ENCODE measurements at places on chromosomes 3 and 15.

DNA sequence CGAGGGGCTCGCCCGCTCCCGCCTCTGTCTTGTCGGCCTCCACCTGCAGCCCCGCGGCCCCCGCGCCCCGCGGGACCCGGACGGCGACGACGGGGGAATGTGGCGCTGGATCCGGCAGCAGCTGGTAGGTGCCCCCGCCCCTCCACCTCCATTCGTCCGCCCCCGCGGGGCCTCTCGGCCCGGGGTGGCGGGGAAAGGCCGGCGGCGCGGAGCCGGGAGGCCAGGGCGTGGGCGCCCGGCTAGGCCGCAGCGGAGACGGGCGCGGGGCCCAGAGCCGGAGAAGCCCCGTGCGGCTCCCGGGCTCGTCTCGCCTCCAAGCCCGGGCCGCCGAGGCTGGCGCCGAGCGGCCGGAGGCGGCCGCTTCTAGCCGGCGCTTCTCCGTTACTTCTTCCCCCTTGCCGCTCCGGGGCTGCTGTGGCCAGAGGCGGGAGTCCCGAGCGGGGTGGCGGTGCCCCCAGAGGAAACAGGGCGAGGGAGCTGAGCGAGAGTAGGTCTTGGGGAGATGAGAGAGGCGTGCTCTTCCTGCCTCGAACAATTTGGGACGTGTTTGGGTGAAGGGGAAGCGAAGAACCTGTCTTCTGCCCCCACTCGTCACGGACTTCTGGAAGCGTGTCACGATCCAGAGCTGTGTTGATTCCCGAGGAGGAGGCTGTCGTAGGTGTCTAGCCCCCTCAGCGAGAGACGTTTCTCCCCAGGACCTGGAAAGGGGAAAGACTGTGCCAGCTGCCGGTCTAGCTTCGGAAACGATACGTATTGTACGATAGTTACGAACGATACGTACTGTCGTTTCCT lies 555 bp downstream of the ATP11B start:
- peak; percentile 68 for DNase-seq

- DNase-seq = no peak
These were observed 148.9 kb downstream of the DNAJB8 start for GRCh38 chr3:128317698-128318231.

GRCh38 chr3:133986311-133986710 lies 43.4 kb downstream of the SLCO2A1 start:
- DNase-seq = no peak

- DNase-seq = peak; percentile 53
These were observed 115.4 kb downstream of the NEK10 start for GRCh38 chr3:27253831-27254230.

DNA sequence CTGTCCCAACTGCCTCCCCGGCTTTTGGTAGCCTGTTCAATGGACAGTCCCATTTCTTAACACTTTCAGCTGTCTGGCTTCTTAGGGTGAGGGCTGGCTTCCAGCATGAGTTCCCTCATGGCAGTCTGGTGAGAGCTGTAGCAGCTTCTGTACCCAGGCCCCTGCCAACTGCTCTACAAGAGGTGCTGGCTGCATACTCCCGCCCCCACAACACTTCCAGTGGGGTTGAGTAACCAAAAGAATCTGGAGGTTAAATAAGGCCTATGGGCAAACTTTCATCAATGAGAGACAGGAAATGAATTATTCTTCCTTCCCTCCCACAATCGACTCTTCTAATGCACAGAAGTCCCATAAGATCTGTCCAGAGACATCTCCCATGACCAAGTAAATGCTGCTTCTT lies 145.0 kb downstream of the NEK10 start:
- DNase-seq = no peak

DNA sequence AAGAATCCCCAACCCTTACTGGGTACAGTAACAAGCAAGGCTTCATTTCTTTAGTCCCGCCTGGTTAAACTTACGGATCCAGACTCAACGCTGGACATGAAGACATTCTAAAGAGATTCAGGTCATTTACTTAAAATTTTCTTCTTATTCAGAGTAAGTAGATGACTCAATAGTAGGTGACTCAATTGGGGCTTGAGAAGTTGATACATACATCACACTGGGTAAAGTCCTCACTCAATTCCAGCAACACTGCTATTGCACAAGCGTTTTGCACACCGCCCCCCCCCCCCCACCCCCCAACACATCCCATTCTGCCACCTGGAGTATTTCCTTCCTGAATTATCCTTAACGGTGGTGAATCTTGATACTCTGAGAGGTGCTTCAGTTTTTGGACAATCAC lies 610.0 kb downstream of the FOXP1 start:
- no peak for DNase-seq

DNA sequence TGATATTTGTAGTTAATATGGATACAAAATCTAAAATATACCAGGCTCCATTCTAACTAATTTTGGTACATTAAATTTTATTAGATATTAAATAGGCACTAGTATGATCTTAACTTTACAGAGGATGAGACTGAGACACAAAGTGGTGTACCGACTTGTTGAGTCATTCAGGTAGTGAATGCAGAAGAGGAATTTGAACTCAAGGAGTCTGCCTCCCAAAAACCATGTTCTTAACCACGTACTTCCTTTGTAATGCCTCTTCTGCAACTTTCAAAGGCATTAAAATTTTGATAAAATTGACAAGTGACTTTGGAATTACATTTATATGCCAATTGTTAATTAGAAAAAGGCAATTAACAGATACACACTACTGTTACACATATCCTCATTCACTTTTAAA lies 61.8 kb downstream of the ZBBX start:
- no peak for DNase-seq

DNA sequence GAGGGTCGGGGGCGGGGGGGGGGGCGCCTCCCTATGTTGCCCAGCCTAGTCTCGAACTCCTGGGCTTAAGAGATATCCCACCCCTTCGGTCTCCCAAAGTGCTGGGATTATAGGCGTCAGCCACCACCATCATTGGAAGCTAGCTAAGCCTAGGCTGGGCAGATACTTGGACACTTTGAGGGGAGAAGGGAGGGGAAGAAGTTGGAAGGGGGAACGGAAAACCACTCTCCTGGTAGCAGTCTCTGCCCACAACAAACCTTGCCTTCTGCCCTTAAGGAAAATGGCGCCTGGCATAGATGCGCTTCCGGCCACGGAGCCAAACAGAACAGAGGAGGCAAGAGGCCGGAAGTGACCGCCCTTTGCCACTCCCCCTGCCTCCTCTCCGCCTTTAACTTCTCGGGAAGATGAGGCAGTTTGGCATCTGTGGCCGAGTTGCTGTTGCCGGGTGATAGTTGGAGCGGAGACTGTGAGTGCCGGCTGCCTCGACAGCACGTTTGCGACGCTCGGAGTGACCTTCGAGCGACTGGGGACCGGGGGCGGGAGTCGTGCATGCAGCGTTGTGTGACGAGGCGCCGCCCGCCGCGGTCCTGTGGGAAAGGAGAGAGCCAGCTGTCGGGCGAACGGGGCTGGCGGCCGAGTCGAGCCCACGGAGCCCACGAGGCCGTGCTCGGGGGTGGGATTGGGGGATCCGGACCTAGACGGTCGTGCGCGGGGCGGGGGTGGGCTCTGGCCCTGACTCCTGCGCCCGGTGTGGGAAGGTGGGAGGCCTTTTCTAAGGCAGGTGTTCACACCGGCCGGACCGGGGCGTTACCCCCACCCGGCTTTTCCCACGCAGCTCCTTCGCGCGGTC lies at the start of gene MFN1:
TSS of gene MFN1 (plus strand) at position 365 of the 850 bp plus-strand sequence. CDS start 1,143 bp downstream, outside the sequence.
- DNase-seq = peak; percentile 94

- DNase-seq = no peak
These were observed 104.4 kb upstream of the UBE3A start for GRCh38 chr15:25543196-25543595.

- DNase-seq = no peak
These were observed 165.2 kb upstream of the MYRIP start for GRCh38 chr3:39644176-39644575.

DNA sequence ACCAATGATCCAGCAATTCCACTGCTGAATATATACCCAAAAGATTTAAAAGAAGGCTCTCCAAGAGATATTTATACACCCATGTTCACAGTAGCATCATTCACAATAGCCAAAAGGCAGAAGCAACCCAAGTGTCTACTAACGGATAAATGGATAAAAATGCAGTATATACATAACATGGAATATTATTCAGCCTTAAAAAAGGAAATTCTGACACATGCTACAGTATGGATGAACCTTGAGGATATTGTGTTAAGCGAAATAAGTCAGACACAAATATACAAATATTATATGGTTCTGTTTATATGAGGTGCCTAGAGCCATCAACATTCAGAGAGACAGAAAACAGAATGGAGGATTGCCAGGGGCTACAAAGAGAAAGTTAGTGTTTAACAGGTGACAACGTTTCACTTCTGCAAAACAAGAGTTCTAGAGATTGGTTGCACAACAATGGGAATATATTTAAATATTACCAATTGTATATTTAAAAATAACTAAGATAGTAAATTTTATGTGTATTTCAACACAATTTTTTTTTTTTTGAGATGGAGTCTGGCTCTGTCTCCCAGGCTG lies 69.4 kb downstream of the STAG1 start:
- DNase-seq = no peak

DNA sequence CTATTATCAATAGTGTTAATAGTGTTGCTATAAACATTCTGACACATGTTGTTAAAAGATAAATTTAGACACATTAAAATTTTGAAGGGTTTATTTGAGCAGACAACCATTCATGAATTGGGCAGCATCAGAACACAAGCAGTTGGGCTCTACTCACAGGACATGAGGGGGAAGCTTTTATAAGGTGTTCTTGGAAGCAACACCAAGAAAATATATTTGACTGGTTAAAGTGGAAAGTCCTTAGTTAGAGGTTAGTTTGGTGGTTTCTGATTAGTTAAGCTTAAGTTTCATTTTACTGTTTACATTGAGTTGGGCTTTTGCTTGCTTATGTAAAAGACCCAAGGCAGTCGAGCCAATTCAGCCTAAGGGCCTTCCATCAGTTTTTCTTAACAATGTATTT lies 220.7 kb downstream of the CD47 start:
- no peak for DNase-seq

DNA sequence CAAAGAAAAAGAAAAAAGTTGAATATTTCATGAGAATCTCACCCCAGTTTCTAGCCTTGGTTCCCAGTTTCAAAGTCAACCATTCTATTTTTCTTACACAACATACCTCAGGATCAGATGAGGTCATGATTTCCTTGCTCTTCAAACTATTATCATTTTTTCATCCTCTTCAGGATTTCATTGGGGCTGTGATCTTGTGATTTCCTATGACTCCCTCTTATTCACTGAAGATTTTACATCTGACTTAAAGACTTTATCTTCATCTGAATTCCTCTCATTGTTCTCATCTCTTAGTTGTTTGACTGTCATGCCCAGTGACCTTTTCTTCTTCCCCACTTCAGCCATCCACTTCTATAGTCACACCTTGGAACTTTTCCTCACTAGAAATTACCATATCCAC lies 3.1 kb upstream of the C3orf33 start:
- DNase-seq = no peak

- peak; percentile 97 for DNase-seq
These were observed at the start of gene DCP1A for GRCh38 chr3:53347261-53348064. TSS of gene DCP1A (minus strand) at chr3:53347543. CDS start at chr3:53347517, 26 bp downstream.

DNA sequence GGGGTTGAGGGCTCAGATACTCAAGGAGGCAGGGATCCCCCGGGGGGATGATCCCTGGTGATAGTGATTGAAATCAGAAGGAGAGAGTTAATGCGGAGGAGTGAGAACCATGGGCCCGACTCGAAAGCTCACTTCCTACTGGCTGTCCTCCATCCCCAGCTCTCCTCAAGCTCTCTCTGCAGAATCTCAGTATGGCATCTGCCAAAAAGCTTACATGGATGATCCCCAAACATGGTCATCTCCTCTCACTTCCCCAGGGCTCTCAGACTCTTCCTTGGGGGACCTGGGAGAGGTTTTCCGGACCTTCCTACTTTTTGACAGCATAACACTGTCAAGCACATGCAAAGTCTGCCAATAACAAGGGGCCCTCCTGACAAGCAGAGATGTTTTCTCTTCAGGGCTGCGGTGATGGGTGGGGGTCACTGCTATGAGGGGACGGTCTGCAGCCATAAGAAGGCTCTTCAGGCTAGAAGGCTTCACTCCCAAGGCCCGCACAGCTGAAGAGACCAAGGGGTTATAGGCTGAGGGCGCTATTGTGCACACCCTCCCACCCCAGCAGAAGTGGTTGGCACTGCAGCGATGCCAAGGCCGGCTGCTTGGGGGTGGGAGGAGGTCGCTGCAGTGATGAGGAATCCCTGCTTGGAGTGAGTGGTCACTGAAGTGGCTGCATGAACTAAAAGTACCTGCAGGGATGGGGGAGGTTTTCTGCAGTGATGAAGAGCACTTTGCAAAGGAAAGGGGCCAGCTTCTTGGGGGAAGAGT lies 828 bp upstream of the VWA5B2 start:
- DNase-seq = no peak

DNA sequence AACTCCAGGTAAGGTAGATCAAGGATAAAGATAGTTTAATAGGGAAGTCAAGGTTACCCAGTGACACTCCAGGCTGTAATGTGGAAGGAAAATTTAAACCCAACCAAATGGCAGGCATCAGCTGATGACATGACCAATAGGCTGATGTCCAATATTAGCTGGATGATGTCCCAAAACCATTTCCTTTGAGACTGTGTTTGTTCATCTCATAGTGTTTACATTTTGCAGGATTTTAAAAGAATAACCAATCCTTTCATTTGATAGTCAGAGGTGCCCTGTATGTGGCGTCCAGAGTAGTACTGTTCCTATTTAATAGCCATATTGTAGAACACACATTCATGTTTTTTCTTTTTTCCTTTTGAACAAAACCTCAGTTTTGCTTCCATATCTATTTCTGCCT lies 23.3 kb upstream of the TMEM158 start:
- DNase-seq = no peak

- no peak for DNase-seq
These were observed 693.6 kb downstream of the CADM2 start for GRCh38 chr3:85652360-85652759.

DNA sequence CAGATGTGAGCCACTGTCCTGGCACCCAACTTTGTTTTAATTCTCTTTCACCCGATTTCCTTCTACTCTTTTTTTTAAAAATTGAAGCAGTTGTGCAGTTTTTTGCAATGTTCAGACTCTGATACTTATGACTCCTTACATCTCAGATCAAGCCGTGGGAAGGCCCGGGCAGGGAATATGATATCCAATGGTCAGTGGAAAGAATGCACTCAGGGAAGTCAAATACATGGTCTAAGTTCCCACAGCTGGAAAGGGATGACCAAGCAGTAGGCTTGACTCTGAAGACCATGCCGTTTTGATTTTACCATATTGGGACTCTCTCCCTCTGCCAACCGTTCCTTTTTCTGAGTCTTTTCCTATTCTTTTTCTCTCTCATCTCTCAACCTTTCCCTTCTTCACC lies 157.2 kb downstream of the RPLP1 start:
- no peak for DNase-seq

GRCh38 chr3:46585799-46586693 lies 19.9 kb upstream of the LRRC2 start:
- no peak for DNase-seq

GRCh38 chr15:56729561-56729960 lies 3.7 kb downstream of the ZNF280D start:
- no peak for DNase-seq

GRCh38 chr15:65795663-65796216 lies 3.6 kb upstream of the DENND4A start:
- DNase-seq = peak; percentile 60
